ENCODE measurements at places on chromosomes 7 and 10. TPM values are rescaled to one million over a fixed set of nuclear protein-coding genes. Genes with fewer than 3 reads are reported as not detected.

Gene SSC4D
- total RNA-seq: 0.94 TPM

Gene NPTX2
- 5.8 TPM for total RNA-seq

Gene GAD2
- total RNA-seq: 9.7 TPM

Gene EVX1
- total RNA-seq: not detected

Gene DIP2C
- 42.0 TPM for total RNA-seq

Gene UPK3BL2
- total RNA-seq: 1.4 TPM

Gene CREB5
- total RNA-seq: 8.0 TPM

Gene VIPR2
- total RNA-seq: 0.47 TPM

Gene DNAH11
- total RNA-seq: 1.1 TPM

Gene HGF
- 5.9 TPM for total RNA-seq

Gene ERVW-1
- total RNA-seq: not detected

Gene HTRA1
- total RNA-seq: 58.5 TPM

Gene AOAH
- total RNA-seq: 3.6 TPM

Gene SLC13A4
- total RNA-seq: 7.6 TPM

GRCh38 chr7:110105307-110105706 is 985.6 kb upstream of the LRRN3 start:
- DNase-seq: no peak

DNA sequence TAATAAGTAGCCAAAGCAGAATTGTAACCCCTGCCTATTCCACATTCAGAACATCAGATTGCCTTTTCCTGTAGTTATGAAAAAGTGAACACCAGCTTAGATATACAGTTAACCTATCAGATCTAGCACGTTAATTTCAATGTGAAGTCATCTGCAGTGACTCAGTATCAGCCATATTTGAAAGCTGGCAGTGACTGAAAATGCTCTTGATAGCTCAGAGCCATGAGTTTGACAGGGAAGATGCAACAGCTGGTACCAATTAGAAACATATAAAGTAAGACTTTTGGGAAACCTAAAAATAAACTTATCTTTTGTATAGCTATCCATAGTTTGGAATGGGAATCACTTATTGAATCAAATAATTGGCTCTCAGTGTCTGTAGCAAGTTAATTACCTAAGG is 284.1 kb upstream of the NPSR1 start:
- no peak for DNase-seq

DNA sequence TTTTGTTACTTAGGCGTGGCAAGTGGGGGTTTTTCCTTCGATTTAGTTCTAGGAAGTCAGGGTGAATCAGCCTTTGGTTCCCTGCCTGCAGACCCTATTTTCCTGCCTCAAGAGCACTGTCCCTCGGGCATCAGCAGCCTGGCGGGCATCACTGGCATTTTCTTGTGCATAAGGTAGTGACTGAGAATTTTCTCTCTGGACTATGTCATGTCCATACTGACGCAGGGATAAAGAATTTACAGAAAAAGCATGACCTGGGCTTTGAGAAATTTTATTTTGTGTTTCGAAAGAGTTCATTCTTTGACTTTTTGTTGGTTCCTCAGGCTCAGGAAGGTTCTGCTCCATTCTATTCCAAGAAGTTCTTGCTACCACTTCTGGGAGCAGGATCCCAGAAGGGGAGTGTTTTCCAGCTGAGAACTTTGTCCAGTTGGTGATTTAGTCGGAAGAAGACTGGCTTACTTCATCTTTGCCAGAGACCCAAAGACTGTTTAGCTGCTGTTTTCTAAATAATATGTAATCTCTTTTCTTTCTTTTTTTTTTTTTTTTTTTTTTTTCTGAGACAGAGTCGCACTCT is 213.9 kb upstream of the SH2B2 start:
- no peak for DNase-seq

GRCh38 chr7:30510124-30511075 is 5.8 kb upstream of the GGCT start:
- no peak for DNase-seq

- no peak for DNase-seq
These were observed 14.4 kb downstream of the MYO1G start for GRCh38 chr7:44964384-44964830.

- no peak for DNase-seq
These were observed 856.8 kb upstream of the CELF2 start for GRCh38 chr10:10160821-10161312.

GRCh38 chr7:2326951-2327350 is 12.7 kb upstream of the SNX8 start:
- no peak for DNase-seq

DNA sequence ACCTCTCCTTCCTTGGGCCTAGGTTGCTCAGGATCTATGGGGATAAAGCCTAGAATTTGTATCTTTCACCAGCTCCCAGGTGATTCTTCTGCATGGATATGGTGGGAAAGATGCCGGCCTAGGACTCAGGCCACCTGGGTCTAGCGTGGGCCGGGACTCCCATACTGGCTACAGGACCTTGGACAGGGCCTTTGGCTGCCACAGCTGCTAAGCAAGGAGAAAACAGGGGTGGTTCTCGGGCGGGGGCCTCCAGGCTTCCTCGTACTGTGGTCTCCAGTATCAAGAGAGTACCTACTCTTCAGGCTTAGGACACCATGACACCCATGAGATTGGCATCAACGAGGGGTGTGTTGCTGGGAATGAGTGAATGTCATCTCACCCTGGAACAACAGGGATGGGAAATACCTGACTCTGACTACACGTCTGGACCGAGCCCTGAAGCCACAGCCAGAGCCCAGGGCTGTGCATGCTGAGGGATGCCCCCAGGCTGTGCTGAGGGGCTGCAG is 120.3 kb upstream of the ADAM12 start:
- DNase-seq: no peak

GRCh38 chr10:91909117-91909677 is at the start of gene FGFBP3:
Gene FGFBP3, minus strand, starts transcription at chr10:91909486. Its CDS starts 517 bp downstream, at chr10:91908969.
- DNase-seq: no peak

- DNase-seq: no peak
These were observed 77.5 kb downstream of the GPR26 start for GRCh38 chr10:123743441-123744223.

DNA sequence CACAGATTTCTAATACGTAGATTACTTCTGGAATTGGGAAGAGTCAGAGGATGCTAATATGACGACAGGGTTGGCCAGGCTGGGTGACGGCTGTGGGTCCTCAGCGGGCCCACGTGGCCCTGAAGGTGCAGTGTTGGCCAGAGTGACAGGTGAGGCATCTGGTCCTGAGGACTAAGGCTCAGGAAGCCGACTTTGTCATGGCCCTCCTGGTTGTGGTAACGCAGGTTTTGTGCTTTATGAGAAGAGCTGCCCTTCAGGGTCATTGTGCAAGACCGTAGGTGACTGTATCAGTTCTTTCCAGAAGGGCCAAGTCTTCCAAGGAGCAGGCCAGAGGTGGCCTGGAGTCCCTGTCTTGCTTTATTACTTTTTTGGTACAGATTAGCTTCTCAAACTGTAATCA is 2.5 kb downstream of the EIF3B start:
- DNase-seq: no peak

DNA sequence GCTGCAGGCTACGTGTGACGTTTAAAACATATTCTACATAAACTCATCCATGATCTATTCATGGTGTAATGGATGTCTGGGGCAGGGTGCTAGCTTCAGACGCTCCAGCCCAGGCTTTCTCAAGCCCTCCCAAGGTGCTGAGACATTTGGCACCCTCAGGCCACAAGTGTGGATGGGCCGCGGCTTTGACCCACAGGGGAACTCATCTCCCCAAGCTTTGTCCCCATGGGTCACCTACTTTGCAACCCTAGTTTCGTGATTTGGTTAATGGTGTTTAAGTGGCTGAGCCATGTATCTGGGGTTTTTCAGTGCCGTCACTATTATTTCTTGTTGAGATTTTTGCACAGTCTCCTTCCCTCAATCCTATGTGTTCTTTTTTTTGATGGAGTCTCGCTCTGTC is 66.0 kb downstream of the GRK5 start:
- no peak for DNase-seq

All from occipital lobe (tissue), 3 donors.